ENCODE measurements at places on chromosomes 1 and 21.

- no peak for DNase-seq
Observed at GRCh38 chr21:36988536-36988935, 18.0 kb upstream of the RIPPLY3 start.

- no peak for DNase-seq
Observed at GRCh38 chr1:230892018-230892491, 23.7 kb upstream of the C1orf198 start.

- DNase-seq, result no peak
Observed at GRCh38 chr21:19026911-19027310, 623.3 kb upstream of the TMPRSS15 start.

DNA sequence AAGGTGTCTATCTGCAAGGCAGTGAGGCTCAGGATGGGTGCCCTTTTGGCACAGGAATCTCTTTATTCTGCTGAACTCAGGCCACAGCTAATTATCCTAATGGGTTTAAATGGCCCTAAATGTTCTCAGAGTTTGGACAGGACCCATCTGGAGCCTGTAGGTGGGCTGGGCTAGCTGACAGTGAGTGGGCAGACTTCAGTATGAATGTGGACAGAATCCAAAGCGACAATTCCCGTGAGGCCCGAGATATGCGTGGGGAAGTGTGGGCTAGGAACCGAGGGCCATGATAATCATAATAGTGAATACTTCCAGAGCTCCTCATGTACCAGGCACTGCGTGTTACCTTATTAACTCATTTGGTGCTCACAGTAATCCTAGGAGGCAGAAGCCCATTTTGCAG lies 165.3 kb downstream of the GRIK3 start:
- DNase-seq, result no peak

GRCh38 chr1:246476771-246477170 lies 30.3 kb downstream of the SMYD3 start:
- no peak for DNase-seq

GRCh38 chr1:36322041-36322785 lies 1.2 kb downstream of the EVA1B start:
- DNase-seq, result no peak

- DNase-seq, result no peak
Observed at GRCh38 chr1:216788671-216789070, 65.4 kb upstream of the ESRRG start.

DNA sequence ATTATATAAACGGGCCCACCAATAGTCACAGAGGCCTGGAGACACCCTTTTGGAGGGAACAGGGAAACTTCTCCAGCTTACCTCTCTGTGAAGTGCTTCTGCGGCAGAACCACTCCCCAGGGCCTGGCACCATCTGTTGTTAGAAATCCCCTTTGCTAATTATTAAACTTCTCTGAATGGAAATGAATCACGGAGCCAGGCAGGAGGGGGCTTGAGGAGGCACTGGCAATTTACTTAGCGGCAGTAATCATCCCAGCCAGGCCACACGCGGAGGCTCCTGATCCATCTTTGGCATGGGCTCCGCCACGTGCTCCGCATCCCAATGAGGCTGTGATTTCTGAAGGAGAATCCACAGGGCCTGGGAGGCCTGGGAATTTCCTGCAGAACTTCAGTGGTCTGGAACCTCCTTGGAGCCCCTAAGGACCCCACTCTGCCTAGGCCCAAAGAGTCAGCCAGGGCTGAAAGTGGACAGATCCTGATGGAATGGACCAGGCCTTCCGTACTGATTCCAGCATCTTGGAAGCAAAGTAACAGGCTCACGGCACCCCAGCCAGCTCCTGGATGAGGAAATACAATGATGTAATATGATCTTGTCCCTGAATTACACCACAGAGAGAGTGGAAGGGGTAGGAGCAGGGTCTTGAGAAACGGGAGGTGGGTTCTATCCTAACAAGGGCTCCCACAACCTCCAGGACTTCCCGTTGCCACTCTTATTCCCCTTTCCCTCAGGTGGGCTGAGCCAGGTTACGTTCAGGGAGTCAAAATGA lies 62.3 kb downstream of the GRIK3 start:
- DNase-seq, result no peak

DNA sequence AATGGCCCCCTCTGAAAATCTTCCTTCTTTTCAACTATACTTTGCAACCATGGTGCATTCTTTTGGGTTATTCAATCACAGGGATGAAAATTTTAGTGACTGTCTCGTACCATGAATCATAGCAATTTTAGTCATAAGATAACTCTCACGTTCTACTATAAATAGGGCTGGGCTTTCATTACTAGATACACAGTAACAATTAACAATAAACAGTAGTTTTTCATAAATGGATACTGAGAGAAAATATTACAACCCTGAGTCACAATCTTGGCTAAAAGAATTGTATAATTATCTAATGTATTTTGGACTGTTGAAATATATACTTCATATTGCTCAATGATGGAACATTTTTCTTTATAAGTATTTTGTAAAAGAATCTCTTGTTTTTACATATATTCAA lies 96.1 kb downstream of the TEX35 start:
- DNase-seq, result no peak

- no peak for DNase-seq
Observed at GRCh38 chr1:32179193-32179442, 357 bp upstream of the TXLNA start.

DNA sequence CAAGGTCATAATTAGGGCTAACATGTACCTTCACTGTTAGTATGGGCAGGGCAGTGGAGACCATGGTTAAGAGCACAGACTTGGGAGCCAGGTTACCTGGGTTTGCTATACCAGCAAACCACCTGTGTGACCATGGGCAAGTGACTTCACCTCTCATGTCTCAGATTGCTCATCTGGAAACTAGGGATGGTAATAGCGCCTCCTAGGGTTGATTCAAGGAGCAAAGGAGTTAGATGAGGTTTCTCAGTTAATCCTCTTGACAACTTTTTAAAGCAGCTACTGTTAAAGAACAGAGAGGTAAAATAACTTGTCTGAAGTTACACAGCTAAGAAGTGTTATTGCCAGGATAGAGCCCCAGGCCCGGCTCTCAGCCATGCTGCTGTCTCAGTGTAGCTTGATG lies 790 bp upstream of the MATN1 start:
- DNase-seq, result peak; percentile 41

- no peak for DNase-seq
Observed at GRCh38 chr1:57232500-57232899, 191.4 kb downstream of the DAB1 start.

DNA sequence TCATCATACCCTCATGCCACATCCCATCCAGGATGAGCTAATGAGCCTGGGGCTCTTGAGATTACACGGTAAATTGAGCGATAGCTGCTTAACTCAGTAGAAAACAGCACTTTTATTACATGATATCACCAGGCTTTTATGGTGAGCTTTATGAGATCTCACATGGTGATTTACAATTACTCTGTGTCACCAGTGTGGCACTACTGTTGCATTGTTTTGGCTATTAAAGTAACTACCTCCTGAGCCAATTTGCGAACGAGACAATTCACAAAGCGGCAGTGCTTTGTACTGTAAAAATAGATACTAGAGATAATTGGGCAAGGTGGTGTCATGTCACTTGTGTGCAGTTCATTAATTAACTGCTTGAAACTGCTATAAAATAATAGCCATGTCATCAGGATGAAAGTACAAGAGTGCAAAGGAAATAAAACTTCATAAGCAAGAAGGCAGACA lies 767.7 kb upstream of the ADGRL2 start:
- no peak for DNase-seq

GRCh38 chr1:97668945-97669344 lies 251.9 kb downstream of the DPYD start:
- peak; percentile 18 for DNase-seq

DNA sequence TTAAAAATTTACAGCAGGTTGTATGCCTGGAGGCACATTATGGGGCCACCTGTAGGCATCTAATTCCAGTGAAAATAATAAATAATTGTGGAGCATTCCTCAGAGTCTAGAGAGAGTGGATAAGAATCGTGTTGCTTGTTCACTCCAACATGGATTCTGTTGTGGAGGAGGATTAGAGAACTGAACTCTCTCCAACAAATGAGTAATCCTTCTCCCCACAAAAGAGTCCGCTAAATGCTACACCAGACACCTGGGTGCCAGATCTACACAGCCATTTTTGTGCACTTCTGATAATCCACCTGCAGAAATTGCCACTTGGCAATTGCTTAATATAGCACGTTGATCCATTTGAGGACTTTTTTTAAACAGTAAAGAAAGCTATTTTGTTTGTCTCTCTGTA lies 113.7 kb upstream of the DPYD start:
- DNase-seq, result no peak

DNA sequence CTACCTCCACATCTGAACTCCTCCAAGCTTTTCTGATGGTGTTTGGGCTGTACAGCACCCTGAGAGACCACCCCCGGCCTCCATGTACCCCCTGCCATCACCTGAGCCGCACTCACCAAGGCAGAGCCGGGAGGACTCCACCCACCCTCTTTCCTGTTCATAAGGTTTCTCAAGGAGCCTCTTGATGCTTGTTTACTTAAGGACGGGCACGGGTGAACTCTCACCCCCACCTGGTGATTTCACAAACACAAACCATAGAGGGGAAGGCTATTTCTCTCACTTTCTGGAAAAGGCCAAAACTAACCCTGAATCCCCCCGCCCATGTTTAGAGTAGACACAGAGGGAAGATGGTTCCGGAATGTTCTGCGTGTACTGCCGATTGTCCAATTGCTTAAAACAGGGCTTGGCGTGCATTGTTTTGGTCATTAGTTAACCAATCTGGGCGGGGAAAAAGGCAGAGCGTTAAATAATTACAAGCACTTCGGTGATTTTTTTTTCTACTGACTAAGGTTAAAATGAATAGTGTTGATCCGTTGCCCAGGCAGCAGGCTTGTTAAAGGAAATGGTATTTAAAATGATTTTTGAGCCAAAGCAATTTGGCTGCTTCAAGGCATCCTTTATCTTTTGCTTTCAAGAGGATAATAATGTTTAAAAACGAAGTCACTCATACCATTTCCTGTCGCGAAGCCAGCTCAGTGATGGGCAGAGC lies 279.8 kb upstream of the VAMP3 start:
- DNase-seq, result no peak

GRCh38 chr1:62585469-62586155 lies 11.7 kb upstream of the ANGPTL3 start:
- DNase-seq, result no peak

DNA sequence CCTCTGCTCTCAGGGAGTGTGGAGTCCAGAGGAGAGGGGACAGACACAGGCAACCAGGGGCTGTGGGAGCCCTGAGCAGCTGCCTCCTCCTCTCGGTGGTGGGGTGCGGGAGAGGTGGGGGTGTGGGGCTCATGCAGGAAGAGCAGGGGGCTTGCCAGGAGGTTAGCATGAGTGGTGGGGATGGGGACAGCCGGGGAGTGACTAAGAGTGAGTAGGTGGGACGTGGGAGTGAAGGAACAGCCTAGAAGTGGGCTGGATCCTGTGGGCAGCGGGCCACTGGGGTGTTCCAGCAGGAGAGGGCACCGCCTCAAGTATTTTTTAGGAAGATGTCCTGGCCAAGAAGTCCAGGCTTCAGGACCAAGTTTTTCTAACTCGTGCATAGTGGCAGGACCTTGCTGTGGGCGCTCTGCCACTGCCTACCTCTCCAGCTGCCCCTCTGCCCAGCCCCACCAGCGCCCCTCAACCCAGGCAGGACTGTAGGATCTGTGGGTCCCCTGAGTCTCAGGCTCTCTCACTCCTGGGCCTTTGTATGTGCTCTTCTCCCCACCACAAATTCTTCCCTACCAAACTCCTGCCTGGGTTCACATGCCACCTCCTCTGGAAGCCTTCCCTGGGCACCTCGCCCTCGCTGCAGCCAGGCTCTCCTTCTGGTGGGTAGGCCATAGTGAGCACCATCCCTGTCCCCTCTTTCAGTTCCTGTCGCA lies 18.8 kb upstream of the LHX4 start:
- DNase-seq, result no peak

GRCh38 chr1:3333903-3334302 lies 120.6 kb upstream of the ARHGEF16 start:
- DNase-seq, result no peak

- DNase-seq, result no peak
Observed at GRCh38 chr1:192601143-192601542, 25.6 kb downstream of the RGS1 start.

Data from erythroblast (primary cell).